ENCODE measurements at places on chromosomes 3 and 15.

GRCh38 chr3:72661115-72661457 lies 187.2 kb downstream of the SHQ1 start:
- DNase-seq: peak; percentile 76

DNA sequence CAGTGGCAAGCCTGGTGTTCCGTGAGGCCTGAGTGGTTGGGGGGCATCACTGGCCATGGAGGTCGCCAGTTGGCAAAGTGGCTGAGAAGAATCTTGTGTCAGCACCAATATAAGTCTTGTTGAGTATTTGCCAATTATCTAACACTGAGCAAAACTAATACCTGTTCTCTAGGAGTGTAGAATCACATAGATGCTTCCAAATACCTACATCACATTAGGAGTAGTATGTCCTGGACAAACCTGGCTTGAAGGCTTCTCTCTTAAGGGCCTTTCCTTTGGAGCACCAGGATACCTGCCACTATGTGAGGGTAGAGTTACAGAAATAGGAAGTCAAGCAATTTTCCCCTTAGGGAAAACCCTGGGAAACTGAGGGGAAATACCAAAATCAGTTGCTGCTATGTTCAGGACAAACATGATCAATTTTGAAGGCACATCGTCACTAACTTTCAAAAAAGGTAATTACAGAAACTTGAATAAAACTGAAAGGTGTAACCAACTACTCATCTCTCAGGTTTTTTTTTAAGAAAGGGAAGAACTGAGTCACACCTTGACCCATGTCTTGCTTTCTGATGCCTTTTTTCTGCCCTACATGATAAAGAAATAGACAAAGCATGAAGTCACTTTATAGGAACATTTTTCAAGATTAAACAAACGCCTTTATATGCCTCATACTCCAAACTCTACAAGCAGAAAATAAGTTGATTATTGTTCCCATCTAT lies 100.4 kb downstream of the IMPG2 start:
- no peak for DNase-seq

DNA sequence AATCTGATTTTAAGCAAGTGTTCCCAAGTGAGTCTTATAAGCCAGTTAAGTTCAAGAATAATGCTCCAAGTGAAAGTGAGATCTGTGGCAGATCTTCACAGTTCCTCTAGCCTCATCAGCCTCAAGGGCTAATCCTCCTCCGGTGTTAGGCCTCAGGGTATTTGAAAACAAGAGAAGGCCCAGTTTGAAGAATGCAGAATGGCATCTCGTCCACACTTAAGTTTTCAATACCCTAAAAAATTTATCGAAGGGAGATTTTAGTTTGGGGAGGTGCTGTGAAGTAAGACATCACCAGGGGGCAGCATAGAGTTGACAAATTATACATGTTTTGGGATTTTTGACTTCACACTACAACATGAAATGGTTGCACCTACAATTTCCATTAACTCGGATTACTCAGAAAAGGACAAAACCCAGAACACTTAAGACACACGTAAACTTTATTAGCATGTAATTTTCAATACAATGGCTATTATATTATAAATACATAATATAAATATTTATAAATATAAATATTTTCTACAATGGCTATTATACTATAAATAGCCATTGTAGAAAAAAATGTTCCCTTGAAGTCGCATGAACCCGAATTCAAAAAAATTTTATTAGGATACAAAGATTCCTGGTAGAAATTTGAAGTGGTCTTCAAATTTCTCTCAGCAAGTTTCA lies 2.3 kb upstream of the TMEM266 start:
- peak; percentile 61 for DNase-seq

DNA sequence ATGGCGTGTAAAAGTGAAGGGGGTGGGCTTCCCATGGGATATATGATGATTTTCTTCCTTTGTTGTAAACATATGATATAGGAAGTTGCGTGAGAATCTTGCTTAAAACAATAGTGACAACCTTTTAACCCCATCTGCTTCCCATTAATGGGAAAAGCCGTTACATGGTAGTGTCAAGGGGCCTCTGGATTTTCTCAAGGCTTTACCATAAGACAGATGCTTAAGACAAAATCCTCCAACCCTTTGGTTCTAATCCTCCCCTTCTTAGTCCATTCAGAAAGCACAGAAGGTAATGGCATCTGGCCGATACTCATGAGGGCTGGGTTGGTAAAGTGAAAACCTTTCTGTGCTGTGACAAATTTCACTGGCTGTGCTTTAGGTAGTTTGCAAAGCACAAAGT lies 25.0 kb downstream of the DPH3 start:
- no peak for DNase-seq

DNA sequence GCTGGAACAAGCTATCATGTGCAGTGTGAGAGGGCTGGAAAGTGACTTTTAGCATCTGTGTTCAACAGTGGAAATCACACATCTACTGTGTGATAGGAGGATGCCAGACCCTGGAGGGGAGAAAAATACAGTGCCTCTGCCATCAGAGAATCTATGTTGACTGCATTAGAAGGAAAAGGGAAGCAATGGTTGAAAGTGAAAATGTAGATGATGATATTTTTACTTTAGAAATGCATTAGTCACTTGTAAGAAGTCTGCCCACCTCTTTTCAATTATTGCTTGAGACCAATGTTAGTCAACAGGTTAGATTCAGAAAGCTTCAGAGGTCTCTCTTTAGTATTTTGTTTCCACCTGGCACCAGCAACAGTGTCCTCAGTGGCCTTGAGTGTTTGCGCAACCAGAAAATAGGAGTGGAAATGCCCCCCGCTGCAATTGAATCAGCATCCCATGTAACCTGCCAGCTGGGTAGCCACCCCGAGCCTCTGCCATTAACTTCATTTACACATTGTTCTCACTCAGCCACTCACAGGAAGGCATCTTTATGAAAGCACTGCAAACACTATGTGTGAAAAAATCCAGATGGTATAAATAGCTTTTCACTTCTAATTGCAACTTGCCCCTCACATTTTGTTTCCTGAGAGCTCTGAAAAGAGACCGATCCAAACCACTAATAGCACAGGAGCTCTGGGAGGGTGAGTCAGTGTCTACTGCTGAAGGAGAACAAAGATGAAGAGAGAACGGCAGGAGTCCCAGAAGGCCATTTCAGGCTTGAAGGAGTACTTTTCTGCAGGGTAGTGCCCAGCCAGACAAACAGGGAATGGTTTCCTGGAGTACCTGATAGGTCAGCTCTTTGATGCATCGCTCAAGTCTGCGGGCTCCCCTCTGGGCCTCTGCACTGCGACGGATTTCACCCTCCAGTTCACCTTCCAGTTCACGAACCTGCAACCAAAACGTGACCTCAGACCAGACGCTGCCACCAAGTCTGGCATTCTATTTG lies 92.1 kb downstream of the HHLA2 start:
- no peak for DNase-seq

GRCh38 chr15:68137096-68137495 lies 68.0 kb downstream of the CALML4 start:
- DNase-seq: no peak

GRCh38 chr3:178584722-178585380 lies 48.6 kb downstream of the KCNMB2 start:
- no peak for DNase-seq

DNA sequence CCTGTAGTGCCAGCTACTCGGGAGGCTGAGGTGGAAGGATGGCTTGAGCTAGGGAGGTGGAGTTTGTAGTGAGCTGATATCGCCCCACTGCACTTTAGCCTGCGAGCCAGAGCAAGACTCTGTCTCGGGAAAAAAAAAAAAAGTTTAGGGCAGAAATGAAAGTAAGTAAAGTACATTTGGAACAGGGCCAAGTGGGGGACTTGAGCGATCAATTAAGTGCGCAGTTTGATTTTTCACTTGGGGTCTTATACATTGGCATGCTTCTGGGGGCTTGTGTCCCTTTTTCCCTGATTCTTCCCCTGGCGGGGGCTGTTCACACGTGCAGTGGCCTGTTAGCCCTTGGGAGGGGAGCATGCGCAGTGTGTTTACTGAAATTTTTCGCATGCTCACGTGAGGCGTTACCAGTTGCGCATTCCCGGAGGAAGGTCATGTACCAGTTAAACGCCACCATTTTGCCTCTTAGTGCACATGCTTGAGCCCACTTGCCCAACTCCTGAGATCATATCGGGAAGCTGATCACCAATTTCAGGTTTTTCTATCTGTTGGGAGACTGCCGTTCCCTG lies 42.0 kb downstream of the GALNT15 start:
- no peak for DNase-seq

- no peak for DNase-seq
Observed at GRCh38 chr15:96353930-96354730, 23.6 kb downstream of the NR2F2 start.

DNA sequence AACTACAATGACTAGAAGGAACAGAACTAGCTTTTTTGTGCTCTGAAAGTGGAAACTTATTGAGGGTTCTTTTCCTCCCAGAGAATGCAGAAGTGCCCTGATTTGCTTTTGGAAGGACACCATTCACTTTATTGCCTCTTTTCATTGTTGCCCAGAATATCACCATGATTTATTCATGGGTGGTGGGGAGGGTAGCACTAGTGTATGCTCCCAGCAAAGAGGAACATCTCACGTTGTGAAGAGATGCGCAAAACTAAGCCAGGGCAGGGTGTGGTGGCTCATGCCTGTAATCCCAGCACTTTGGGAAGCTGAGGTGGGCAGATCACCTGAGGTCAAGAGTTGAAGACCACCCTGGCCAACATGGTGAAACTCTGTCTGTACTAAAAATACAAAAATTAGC lies 31.4 kb downstream of the FLNB start:
- no peak for DNase-seq

DNA sequence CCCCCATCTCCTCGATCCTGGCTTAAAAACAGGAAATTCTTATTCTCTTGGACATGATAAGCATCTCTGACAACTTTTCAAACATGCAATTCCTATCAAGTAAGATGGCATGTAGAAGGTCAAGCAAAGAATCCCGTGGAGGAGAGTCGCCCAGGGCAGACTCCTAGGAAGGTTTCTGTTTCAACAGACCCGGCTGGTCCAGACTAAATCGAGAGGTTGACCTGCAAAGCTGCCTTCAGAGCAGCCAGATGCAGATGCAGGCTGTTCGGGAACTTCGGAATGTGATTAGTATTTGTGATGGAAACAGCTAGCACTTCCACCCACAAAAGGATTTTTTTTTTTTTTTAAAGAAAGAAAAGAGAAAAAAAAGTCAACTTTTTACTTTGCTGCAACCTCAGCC lies 216.8 kb downstream of the NR1D2 start:
- DNase-seq: no peak

DNA sequence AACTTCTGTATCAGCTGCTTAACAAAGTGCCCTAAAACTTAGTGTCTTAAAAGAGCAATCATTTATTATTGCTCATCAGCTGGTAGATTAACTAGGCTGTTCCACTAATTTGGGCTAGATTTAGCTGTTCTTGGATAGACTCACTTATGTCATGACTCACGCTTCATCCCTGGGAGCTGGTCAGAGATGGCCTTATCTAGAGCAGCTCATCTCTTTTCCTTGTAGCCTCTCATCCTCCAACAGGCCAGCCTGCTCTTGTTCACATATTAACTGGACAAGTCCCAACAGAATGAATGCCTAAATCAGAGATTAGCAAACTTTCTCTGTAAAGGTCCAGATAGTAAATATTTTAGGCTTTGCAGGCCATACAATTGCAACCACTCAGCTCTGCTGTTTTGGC lies 66.9 kb upstream of the PLAAT1 start:
- DNase-seq: no peak

GRCh38 chr3:100027321-100027720 lies 87.0 kb downstream of the FILIP1L start:
- DNase-seq: no peak

GRCh38 chr15:100383302-100384107 lies 41.7 kb upstream of the ADAMTS17 start:
- peak; percentile 39 for DNase-seq

DNA sequence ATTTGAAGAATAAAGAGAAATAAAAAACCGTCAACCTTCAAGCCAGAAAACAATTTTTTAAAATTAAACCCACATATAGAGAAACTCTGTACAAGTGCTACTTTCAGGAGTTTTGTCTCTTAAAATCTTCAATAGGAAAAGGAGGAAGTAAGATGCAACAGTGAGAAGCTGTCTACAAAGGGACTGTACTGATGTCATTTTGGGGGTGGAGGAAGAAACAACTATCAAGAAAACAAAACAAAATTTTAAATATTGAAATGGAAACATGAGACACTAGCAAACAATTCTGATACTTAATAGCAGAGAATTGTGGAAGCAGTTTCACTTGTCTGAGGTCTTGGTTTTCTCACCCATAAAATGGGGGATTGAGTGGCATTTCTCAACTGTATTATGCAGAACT lies 84.4 kb downstream of the SLMAP start:
- DNase-seq: no peak

DNA sequence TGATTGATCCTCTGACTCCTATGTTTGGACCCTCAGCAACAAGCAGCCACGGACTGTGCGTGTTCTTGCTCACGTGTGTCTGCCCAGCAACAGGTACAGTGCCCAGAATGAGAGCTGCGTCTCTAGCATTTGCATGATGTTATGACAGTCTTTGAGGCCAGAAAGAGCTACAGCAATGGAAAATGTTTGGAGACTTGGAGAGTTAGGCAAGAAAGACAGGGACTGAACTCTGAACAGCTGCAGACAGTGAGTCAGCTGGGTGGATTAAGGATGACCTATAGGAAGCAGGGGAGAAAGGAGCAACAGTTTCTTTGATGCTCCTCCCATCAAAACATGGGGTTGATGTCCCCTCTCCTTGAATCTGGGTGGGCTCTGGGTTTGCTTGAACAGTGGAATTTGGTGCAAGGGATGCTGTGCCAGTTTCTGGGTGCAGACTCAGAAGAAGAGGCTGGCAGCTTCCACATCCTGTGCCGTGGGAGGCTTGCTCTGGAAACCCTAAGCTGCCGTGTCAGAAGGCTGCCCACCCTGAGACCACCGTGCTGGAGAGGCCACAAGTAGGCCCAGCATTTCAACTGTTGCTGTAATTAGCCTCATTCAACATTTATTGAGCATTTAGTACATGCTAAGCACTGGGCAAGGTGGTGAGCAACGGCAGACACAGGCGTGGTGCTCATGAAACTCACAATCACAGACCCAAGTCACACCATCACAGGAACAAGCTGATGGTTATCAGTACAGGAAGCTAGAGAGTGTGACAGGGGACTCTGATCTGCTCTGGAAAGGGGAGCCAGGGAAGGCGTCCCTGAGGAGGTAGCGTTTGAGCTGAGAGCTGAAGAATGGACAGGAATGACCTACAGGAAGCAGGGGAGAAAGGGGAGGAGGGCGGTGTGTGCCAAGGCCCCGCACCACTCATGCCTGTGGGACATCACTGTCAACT lies 21.7 kb downstream of the CCR9 start:
- no peak for DNase-seq

- DNase-seq: no peak
Observed at GRCh38 chr3:191961022-191961421, 500.1 kb downstream of the PYDC2 start.

GRCh38 chr3:41164777-41165176 lies 34.5 kb upstream of the CTNNB1 start:
- no peak for DNase-seq

- DNase-seq: no peak
Observed at GRCh38 chr3:184603151-184604030, 41.8 kb downstream of the EPHB3 start.

- no peak for DNase-seq
Observed at GRCh38 chr3:61387817-61388216, 136.6 kb upstream of the FHIT start.

GRCh38 chr3:196974661-196975060 lies 6.0 kb upstream of the PIGZ start:
- no peak for DNase-seq

GRCh38 chr3:149020196-149020838 lies 29.0 kb downstream of the GYG1 start:
- no peak for DNase-seq

- DNase-seq: peak; percentile 87
Observed at GRCh38 chr15:25438601-25439368, at the start of gene UBE3A. Gene UBE3A, minus strand, starts transcription at chr15:25439024. Its CDS starts 29,917 bp downstream, at chr15:25409107.

GRCh38 chr3:120062474-120062873 lies 31.8 kb downstream of the GSK3B start:
- DNase-seq: no peak

- no peak for DNase-seq
Observed at GRCh38 chr3:57026944-57027343, 33.5 kb upstream of the SPATA12 start.
